Endothelial cell (in vitro differentiated cells): ENCODE measurements at places on chromosomes 11 and 22. TPM values are rescaled to one million over a fixed set of nuclear protein-coding genes. Genes with fewer than 3 reads are reported as not detected.

The PARVB gene
- 105 TPM for total RNA-seq

The ALG9 gene
- total RNA-seq: 35.8 TPM

The LIN7C gene
- 17.0 TPM for total RNA-seq

The TBX1 gene
- total RNA-seq: 0.56 TPM

The CD248 gene
- total RNA-seq: 2.9 TPM

The BEST1 gene
- total RNA-seq: 0.08 TPM

- peak; percentile 85 for DNase-seq
Measured at GRCh38 chr22:35023692-35024363, 42.1 kb upstream of the ISX start.

DNA sequence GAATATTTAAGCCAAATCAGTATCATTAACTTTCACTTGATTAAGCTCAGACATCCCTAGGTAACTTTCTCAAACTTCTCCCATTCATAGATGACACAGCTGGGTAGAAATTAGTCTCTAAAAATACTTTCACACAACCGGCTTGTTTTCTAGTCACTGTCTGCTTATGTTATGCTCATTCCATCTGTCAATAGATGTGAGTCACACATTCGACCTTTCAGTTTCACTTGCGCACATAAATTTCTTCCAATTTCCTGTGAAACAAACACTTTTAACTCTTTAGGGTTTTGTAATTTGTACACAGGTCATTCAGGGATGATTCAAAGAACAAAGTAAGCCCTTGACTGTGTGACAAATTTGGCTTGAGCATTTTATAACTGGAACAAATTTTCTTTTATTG lies 723.0 kb downstream of the KCNA4 start:
- DNase-seq: no peak

- peak; percentile 72 for DNase-seq
Measured at GRCh38 chr11:121722431-121723245, 269.9 kb upstream of the SORL1-AS1 start.

GRCh38 chr11:116344601-116345000 lies 428.2 kb downstream of the BUD13 start:
- no peak for DNase-seq

- DNase-seq: peak; percentile 49
Measured at GRCh38 chr11:9573775-9574621, 528 bp downstream of the WEE1 start.

- DNase-seq: no peak
Measured at GRCh38 chr11:22769081-22769480, 60.5 kb downstream of the SVIP start.

GRCh38 chr11:71527576-71528210 lies 626 bp downstream of the KRTAP5-7 start:
- DNase-seq: no peak

DNA sequence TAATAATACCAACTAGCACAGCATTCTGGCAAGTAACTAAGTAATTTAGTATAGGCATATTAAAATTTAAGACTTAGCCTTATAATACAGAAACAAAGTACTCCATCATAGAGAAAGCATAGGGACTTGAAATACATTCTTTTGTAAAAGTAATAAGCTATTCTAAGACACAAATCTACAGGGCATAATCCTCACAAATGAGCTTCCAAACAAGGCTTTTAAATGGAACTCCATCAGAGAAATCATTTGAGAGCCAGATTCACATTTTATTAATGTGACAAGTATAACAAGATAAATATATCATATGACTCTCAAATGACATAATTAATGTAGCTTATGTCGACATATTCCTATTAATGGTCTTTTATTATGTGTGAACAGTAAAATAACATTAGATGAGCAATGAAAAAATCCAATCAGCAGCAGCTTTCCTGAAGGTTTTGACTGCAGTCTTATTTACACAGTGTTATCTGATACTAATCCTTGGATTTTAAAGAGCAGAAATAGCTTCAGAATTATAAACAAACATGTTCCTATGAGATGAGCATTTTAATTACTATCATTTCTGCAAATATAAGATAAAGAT lies 241.4 kb downstream of the TTC28 start:
- DNase-seq: no peak

DNA sequence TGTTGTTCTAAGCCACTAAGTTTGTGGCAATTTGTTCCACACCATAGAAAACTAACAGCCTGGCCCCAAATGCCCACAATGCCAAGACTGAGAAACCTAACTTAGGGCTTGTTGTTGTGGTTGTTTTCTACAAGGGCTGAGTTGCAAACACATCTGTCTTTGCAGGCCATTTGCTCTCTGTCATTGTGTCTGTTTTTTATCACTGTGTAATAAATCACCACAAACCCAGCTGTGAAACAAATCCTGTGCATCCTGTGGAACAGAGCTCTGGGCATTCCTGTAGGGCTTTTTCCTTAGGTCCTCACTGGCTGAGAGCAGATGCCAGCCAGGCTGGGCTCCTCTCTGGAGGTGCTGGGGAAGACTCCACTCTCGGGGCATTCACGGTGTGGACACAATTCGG lies 15.7 kb upstream of the SYT8 start:
- no peak for DNase-seq

DNA sequence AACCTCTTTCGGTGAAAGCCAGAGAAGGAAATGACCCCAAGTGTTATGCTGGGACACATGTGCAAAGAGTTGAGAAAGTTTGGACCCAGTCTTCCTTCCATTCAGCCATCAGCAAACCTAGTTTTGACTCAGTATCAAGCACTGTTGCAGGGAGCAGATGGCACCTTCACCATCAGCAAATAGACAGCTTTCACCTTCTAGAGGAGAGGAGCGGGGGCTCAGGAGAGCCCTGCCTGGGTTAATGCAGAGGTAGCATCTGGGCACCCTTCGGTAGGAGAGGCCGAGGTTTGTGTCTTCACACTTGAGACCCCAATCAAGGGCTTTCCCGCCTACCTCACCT lies 16.2 kb upstream of the MFRP start:
- no peak for DNase-seq

GRCh38 chr11:60946601-60947264 lies 5.2 kb downstream of the SLC15A3 start:
- no peak for DNase-seq

- no peak for DNase-seq
Measured at GRCh38 chr22:46545086-46545792, 7.8 kb upstream of the CELSR1 start.

DNA sequence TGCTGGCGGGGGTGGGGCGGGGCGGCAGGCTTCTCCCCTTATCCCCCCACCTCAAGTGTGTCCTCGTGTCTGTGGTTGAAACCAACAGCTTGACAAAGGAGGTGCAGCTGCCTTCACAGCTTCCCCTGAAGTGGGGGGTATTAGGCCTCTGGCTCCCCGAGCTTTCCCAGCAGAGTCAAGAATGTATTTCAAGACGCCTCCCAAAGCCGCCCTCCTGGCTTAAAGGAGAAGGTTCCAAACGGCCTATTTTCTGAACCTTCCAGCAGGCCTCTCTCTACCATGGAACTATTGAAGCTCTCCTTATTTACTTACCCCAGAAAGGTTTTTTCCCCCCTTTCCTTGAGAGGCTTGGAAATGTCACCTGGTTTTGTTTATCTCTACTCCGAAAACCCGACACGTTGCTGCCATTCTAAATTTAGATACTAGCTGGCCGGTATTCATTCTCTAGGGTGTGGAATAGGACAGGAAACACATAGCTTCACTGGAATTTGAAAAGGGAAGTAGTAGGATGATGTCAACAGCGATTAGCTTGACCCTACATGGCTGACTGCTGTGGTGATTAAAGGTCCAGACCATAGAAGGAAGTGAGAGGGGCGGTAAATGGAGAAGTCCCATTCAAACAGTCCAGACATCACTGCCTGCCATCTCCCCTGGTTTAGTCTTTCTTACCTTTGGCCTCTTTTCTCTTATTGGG lies 671 bp upstream of the PICALM start:
- DNase-seq: peak; percentile 30

GRCh38 chr11:104319396-104319795 lies 155.4 kb upstream of the PDGFD start:
- DNase-seq: no peak

- no peak for DNase-seq
Measured at GRCh38 chr11:85759915-85760314, 51.0 kb downstream of the SYTL2 start.

DNA sequence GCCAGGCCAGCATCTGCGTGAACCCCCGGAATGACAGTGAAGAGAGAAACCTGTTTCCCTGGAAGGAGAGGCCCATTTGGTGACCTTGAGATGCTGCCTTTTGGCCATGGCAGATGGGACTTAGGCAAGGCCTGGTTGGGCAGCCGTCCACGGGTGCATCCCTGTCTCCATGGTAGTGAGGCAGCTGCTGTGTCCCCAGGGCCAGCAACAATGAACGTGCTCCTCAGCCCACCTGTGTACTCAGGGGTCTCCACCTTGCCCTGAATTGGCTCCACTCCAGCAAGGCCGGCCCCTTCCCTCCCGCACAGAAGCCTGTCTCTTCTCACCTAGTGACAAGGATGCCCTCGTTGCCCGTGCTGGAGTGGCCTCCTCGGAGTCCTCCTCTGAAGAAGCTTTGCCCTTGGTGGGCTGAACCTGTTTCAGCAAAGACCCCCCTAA lies 441.1 kb downstream of the TBC1D22A start:
- no peak for DNase-seq

DNA sequence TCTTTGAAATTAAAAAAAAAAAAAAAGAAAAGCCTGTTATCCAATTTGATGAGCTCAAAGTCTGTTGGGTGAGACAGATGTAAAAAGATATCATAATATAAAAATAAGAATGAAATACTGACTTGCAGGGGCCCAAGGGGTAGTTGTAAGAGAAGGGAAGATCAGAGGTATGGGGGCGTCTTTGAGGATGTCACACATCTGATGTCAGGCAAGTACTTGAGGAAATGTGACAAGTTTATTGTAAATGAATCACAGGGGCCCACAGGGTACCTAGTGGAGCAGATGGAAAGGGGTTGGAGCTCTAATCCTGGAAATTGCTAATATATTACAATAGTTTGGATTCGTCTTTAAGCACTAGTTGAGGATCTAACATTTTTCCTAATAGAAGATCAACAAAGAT lies 131.6 kb downstream of the MAML2 start:
- DNase-seq: no peak

DNA sequence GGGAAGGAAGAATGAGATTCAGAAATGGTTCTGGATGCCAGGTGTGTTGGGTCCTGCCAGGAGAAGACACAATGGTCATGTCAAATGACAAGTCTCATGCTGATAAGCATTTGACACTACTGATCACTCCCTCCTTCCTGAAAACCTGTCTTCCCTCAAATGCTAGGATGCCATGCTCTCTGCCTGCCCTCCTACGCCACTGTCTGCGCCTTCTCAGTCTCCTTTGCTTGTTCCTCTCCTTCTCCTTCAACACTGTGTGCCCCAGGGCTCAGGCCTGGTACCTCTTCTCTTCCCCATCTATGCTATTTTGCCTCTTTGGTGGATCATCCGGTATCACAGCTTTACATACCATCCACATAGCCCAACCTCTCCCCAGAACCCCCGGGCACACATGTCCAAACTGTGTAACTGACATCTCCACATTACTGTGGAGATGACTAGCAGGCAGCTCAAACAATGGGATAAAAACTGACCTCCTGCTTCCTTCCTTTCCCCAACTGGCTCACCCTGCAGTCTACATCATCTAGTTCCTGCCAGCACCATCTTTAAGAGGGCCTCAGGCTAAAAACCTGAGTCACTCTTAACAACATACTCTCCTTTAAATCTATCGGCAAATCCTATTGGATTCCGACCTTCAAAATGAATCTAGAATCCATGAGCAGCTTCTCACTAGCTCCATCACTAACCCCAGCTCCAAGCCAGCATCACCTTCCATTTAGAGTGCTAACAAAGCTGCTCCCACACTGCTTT lies 8.2 kb downstream of the AP1B1 start:
- no peak for DNase-seq

DNA sequence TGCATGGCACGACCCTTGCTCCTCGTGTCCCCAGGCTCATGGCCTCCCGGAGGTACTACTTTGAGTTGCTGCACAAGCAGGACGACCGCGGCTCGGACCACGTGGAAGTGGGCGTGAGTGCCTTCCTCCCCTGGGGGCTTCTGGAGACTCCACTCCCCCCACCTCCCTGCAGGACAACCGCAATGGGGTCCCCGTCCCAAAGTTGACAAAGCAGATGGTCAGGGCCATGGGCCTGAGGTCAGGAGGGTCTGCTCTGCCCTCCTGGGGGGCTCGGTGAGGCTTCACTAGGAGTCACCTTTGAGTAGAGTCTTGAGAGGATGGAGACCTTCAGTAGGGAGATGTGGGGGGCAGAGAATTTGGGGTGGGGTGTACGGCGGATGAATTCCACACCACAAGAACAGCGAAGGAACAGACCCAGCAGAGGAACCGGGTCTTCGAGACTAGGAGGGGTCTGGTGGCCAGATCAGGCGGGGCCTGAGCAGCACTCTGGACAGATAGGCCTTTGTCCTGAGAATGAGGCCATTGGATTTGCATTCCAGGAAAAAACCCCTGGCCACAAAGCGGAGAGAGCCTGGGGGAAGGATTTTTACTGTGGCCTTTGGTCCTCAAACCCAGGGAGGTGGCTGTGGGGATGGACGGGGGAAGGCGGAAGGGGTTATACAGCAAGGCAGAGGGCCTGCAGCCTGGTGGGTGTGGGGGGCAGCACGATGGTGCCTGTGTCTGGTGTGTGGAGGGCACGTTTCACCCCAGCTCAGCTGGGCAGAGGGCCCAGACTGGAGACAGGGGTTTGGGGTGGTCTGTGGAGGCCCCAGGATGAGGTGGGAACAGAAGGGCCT lies 4.6 kb downstream of the B4GALNT4 start:
- no peak for DNase-seq

GRCh38 chr11:130473795-130474377 lies 25.4 kb downstream of the ADAMTS15 start:
- DNase-seq: no peak

- no peak for DNase-seq
Measured at GRCh38 chr11:15761235-15761634, 595.1 kb downstream of the SOX6 start.
